Mesothelial cell of epicardium (in vitro differentiated cells): ENCODE measurements at places on chromosomes 13 and 19.

- DNase-seq, result no peak
These were observed 43.1 kb upstream of the ZNF681 start for GRCh38 chr19:23801803-23802202.

DNA sequence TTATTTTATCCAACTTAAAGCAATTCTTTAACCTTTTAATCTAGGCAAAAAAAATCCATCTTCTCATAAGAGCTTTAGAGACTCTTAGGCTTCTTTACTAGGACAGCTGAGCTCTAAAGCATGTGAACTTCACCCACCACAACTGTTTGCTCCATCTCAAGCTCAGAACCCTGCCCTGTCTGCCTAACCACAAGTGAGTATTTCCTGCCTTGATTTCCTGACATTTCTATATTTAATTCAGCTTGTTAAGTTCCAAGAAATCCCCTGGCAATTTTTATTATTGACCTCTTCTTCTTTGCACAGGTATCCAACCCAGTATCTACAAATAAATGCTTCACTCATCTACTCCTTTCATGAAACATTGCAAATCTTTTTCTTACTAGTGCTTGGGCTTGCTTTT is 21.1 kb upstream of the CEACAM21 start:
- DNase-seq, result no peak

DNA sequence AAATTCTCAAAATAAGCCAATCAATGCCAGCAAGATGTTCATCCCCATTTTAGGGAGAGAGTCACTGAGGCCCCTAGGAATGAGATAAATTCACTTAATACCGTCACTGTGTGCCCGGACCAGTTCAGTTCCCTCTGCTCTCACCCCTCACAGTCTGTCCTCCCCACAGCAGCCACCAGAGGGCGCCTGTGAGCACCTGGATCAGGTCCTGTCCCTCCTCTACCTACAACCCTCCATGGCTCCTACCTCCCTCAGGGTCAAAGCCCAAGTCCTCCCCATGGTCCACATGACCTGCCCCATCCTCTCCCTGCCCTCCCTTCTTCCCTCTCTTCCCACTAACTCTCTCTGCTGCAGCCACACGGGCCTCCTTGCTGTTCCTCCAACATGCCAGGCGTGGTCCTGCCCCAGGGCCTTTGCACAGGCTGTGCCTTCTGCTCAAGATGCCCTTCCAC is 42.0 kb upstream of the NFIC start:
- DNase-seq, result peak; percentile 55

GRCh38 chr19:38247734-38248268 is 8.4 kb downstream of the PPP1R14A start:
- no peak for DNase-seq

DNA sequence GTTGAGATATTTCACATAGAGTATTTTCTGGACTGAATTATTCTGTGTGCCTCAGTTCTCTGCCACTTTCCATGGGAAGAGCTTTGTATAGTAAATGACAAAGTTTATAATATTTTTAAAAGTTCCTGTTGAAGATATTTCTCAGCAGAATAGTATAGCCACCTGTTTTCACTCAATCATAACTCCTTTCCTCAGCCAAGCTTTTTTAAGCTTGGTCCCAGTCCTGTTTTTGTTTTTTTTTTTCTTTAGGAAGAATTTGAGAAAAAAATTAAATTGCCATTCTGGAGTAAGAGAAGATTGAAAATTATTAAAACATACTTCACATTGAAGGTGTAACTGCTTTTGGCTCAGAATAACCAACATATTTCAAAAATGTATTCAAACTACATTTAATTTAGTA is 55.5 kb downstream of the ENOX1 start:
- no peak for DNase-seq

DNA sequence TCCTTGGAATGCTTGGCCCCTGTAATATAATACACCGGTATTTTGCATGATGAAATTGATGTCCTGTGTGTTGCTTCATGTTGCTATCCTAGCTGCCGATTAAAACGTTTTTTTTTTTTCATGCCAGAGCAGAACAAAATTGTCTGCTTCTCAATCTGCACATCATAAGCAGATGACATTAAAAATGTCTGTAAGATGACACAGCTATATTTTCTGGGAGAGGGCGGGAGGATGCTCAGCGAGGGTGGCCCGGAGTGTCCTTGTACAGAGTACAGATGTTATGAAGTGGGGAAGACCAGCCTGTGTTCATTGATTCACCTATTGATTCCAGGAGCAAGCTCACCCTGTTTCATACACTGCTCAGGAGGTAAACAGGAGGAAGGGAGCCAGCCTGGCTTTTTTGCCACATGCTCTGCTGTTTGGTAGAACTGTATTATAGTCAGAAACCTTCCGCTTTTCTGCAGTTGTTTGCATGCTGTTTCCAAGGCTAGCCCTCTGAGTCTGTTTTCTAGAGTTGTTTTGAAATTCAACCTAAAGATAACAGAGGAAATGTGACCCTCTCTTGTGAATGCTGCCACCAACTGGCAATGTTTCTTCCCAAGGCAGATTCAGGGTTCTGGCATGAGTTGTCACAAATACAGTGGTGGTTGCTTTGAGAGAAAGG is 4.7 kb upstream of the IRS2 start:
- no peak for DNase-seq

DNA sequence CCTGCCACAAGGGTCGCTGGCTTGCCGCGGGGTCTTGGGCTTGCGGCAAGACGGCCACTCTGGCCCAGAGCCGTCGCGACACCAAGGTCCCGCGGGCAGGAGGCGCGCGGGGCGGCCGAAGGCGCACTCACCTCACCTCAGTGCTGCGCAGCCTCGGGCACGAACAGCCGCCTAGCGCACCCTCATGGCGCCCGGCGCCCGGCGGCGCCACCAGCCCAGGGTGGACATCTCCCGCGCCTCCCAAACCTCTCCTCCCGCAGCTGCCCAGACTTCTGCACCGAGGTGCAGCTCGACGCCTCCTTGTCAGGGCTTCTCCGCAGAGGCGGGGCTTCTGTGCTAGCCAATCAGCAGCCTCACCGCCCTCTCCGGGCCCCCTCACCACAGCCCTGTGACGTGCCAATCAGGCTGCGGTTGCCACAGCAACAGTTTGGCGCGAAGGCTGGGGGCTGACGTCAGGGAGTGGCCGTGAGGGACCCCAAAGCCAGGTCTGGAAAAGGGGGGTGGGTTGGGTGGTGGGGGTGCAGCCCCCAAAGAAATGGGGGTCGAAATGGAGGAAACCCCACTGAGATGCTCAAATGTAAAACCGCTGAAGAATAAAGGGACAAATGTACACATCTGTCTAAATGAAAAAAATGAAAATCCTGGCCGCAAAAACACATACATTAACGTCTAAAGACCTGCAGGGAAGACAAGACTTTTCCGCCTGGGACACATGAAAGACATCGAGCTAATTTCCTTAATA is at the start of the genes PEG3 and ZIM2:
Gene PEG3 (minus strand): TSS at position 276 of the 742 bp plus-strand sequence. CDS start 16,071 bp downstream, outside the sequence.
Gene ZIM2 (minus strand): TSS at position 276 of the 742 bp plus-strand sequence. CDS start 16,449 bp downstream, outside the sequence.
- no peak for DNase-seq

DNA sequence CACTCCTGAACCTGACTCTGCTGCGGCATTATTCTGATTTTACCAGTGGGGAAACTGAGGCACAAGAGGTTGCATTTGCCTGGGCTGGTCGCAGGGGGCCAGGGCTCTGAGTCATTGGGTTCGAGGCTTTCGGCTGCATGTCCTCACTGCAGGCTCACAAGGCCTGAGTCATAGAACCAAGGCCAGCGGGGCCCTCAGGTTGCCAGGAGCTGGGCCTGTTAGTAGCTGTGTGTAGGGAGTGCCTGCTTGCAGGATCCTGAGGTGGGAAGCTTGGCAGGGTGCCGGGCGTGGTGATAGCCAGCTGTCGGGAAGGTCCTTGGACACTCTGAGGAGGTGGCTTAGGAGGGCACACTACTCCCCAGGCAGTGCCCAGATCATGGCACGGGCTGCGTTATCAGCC is 21.6 kb upstream of the F2RL3 start:
- DNase-seq, result no peak

- DNase-seq, result peak; percentile 71
These were observed at the start of gene FAM124A for GRCh38 chr13:51222037-51222685. Gene FAM124A, plus strand, starts transcription at chr13:51222398. Its CDS starts 104 bp downstream, at chr13:51222502.

DNA sequence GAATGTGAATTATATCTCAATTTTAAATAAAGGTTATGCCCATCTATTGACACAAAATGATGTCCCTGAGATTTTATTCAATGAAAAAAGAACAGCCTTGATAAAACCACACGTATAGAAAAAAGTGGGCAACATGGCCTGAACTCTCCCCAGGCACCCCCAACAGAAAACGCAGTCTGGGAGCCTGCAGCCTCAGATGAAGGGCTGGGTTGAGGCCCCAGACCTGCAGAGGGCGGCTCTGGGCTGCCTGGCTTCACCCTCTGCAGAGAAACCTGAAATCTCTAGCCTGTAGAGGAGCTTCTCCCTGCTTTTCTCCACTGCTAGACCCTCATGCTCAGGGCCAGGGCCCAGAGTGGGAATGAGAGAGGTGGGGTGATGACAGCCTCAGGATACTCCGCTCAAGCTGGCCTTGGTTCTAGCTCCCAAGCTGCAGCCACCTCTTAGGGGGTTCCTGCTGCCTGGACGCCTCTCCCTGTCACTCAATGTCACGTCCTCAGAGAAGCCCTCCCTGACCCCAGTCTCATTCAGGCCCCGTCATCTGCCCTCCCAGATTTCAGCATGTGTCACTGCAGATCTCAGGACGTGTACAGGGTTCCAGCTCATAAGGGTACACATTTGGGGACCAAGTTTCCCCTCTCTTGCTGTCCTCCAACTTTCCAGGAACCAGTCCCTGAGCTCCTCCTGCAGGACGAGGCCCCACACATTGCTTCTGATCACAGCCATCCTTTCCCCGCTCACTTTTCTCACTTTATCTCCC is 1.8 kb downstream of the MBD3 start:
- DNase-seq, result no peak

GRCh38 chr19:40190891-40191835 is at the start of gene MAP3K10:
Gene MAP3K10, plus strand, starts transcription at chr19:40191426. Its CDS starts 606 bp downstream, at chr19:40192032.
- peak; percentile 74 for DNase-seq

GRCh38 chr13:110221406-110222117 is 85.4 kb downstream of the COL4A1 start:
- no peak for DNase-seq

DNA sequence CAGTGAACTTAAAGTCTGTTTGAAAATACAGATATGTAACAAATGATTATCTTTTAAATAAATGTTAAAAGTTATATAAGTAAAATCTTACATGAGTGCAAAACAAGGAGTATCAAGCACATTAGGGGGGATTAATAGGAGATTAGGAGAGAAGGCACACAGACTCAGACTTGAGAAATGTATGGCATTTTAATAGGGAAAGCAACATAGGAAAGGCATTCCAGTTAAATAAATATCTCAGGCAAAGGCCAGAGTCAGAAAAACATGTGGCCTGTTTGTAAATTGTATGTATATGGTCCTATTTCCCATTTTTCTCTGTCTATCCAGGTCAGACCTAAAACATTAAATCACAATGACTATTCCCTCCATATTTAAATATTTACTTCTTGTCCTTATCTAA is 462.7 kb downstream of the GPC6 start:
- DNase-seq, result no peak

DNA sequence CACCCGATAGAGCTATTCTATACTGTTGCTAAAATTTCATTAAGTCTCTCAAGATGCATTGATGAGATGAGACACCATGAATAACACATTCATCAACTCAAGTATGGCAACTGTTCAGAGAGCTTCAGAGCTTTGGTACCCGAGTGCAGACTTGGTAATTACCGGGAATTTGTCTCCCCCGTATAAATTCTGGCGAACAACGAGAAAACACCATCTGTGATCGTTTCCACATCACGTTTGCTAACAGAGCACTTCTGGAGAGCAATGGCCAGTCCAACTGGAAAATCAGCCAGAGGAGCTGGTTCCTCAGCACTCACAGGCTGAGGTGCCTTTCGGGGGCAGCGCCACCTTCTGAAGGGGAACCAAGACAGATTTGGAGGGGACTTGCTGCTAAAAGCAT is 40.2 kb downstream of the SUGP2 start:
- no peak for DNase-seq

DNA sequence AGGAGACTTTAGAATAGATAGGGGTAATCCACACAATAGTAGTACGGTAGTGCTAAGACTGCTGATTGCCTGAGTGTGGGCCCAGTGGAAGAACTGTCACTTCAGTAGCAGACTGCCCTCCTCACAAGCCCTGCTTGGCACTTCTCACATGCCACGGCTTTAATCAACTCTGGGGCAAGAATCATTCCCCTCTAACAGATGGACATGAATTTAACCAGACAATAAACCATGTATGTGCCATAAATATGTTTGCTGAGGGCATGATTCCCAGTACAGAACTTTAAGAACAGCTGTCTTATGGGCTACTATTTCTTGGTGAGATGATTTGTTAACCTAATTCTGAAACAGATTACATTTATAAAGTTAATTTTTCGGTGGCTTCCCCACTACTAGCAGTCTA is 22.0 kb downstream of the DPY19L3 start:
- DNase-seq, result no peak

DNA sequence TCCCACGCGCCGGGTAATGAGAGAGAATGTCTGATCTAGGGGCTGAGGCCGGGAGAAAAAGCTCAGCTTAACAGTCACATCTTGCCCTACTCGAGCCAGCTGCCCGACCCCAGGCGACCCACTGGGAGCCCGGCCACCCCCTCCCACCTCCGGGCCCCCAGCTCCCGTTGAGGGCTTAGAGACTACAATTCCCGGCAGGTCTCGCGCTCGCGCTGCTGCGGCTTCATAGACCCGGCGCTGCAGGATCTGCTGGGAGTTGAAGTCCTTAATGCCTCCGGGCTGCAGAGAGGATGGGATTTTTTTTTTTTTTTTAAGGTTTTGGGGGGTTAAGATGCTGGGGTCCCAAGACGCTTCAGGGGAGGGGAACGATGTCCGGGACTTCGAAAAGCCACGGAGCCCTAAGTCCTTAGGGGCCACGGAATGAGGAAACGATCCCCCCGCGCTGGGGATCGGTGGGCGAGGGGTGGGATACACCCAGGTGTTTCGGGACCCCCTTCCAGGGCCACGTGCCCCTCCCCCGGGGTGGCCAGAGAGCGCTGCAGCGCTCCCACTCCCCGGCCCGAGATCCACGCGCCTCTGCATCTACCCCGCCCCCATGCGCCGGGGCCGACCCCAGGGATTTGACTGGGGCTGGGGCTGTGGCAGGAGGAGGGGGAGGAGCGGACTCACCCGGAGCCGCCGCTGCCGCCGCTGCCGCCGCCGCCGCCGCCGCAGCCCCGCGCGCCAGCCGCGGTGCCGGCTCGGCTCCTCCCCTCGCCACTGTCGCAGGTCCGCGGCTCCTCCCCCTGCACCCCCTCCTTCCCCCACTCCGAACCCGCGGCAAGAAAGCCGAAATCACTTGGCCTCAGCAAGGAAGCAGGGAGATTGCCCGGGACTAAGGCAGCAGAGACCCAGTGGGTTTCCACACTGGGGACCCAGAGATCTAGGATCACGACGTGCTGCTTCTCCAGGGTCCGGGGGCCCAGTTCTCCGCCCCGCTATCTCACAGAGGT is at the start of gene SYT3:
Gene SYT3 (minus strand): TSS at position 761 of the 992 bp plus-strand sequence. CDS start 2,470 bp downstream, outside the sequence.
- DNase-seq, result peak; percentile 40

DNA sequence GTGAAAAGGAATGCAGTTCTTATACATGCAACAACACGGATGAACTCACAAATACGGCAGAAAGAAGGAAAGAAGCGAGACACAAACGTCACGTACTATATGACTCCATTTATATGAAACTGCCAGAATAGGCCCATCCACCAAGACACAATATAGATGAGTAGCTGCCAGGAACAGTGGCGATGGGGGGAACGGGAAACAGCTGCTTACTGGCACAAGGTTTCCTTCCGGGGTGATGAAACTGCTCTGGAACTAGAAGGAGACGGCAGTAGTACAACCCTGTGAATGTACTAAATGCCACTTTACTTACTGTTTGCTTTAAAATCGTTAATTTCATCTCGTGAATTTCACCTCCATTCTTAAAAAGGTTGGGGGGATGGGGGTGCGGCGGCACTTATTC is 28.9 kb downstream of the MLLT1 start:
- DNase-seq, result no peak
